Esophagus muscularis mucosa (tissue), 4 donors: ENCODE measurements at places on chromosomes 5 and 9. TPM values are rescaled to one million over a fixed set of nuclear protein-coding genes. Genes with fewer than 3 reads are reported as not detected.

PHF24 gene
- 0.75 TPM for total RNA-seq

CDKN2A gene
- 3.1 TPM for total RNA-seq

ACTBL2 gene
- not detected for total RNA-seq

KDM3B gene
- 88.8 TPM for total RNA-seq

EQTN gene
- total RNA-seq, result not detected

DNA sequence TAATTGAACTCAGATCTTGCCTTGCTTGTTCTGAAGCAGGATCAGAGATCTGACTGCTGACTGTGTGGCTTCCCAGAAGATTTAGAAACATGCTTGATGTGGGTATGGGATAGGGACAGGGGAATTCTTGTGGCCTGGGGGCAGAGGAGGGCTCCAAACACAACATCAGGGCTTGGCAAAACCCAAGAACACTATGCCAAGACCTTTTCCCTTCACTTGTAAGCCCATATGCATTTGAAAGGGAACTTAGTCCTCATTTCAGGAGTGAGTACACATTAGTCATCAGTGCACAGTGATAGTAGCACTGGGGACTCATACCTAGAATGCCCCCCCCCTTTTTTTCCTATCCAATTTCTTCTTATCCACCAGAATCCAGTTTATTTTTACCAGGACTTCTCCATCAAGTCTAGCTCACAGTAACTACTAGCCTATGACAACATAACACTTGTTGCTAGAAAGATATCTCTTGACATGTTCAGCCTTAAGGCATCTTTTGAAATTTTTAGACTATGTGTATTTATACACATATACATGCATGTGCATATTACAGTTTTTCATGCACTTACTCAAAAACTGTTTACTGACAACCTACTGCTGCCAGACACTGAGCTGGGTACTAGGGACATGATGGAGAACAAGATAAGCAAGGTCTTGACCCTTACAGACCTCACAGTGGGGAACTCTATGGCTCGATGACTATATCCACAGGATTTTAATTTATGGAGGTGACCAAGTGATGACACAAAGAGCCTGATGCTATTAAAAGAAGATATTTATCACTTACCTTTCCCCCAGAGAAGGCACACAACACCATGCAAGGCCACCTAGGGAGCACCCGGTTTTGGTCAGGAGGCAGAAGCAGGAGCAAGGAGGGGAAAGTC lies 158.3 kb upstream of the MAP3K1 start:
- no peak overlapping the region for H3K27ac ChIP-seq
- no peak for DNase-seq
- no peaks in the 10 kb centered on the region for H3K36me3 ChIP-seq
- no peak overlapping the region for H3K4me3 ChIP-seq
- H3K4me1 ChIP-seq, result no peaks in the 10 kb centered on the region
- H3K27me3 ChIP-seq, result no peaks in the 10 kb centered on the region

DNA sequence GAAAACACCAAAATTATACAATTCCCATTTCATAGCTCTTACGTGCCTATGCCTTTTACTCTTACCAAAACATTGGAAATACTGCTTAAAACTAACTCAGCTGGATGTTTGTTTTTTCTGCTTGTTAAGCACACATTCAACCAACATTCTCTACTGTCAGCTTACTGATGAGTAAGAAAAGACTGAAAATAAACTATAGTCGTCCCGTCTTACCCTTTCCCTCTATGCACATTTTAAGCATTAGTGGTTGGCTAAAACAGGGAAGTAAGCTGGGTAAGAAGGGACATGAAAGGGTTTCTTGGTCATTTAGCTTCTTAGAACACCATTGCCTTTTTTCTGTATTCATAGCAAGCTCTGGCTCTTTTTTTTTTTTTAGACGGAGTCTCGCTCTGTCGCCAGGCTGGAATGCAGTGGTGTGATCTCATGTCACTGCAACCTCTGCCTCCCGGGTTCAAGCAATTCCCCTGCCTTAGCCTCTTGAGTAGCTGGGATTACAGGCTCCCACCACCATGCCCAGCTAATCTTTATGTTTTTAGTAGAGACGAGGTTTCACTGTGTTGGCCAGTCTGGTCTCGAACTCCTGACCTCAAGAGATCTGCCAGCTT lies 232.1 kb upstream of the PCSK5 start:
- no peaks in the 10 kb centered on the region for H3K36me3 ChIP-seq
- H3K27me3 ChIP-seq, result no peaks in the 10 kb centered on the region
- H3K4me3 ChIP-seq, result no peak overlapping the region
- no peak overlapping the region for H3K27ac ChIP-seq
- no peaks in the 10 kb centered on the region for H3K4me1 ChIP-seq

GRCh38 chr5:174110310-174110709 lies 64.8 kb downstream of the NSG2 start:
- no peaks in the 10 kb centered on the region for H3K36me3 ChIP-seq
- no peak overlapping the region for H3K4me3 ChIP-seq
- no peaks in the 10 kb centered on the region for H3K27me3 ChIP-seq

DNA sequence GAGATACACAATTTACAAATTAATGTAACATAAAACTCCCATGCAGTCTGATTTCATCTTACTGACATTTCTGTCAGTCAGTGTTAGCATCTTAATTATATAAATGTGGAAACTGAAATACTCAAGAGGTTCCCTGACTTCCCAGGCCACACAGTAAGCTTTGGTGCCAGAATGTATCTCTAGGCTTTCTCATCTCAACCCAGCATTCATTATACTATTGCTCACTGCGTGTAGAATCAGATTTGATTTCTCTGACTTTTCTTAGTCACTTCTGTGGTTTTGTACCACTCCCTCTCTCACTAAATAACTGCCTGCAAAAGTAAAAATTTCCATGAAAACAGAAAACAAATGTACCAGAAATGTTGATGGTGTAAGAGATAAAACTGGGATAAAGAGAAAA lies 31.7 kb upstream of the CDKN2B start:
- H3K27me3 ChIP-seq, result no peaks in the 10 kb centered on the region
- H3K4me1 ChIP-seq, result no peaks in the 10 kb centered on the region
- H3K27ac ChIP-seq, result no peak overlapping the region
- no peak overlapping the region for H3K4me3 ChIP-seq
- no peaks in the 10 kb centered on the region for H3K36me3 ChIP-seq

DNA sequence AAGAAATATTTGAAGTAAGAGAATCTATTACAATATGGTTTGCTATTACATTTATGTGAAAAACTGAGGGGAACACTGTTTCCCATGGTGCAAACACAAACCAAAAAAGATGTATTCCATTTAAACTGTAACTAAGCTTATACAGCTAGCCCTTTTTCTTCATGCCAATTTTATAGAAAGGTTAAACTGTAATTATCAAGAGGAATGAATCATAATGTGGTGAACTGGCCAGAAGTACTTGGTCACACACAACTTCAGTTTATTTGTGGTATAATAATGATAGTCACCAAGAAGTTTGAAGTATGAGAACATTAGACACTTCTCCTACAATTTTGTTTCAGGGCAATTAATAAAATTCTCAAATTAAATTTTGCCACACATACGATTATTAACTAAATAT lies 177.9 kb downstream of the XRCC4 start:
- H3K27ac ChIP-seq, result no peak overlapping the region
- H3K4me1 ChIP-seq, result no peaks in the 10 kb centered on the region
- no peak for DNase-seq
- no peak overlapping the region for H3K4me3 ChIP-seq

GRCh38 chr9:69393425-69393824 lies 68.4 kb downstream of the ENTREP1 start:
- peak overlapping the region; percentile 56 for H3K27ac ChIP-seq
- no peaks in the 10 kb centered on the region for H3K27me3 ChIP-seq
- DNase-seq, result no peak
- H3K4me1 ChIP-seq, result peaks cover 42% of the 10 kb centered on the region
- H3K4me3 ChIP-seq, result no peak overlapping the region
- H3K36me3 ChIP-seq, result peaks cover 2% of the 10 kb centered on the region

- no peaks in the 10 kb centered on the region for H3K27me3 ChIP-seq
- peaks cover 35% of the 10 kb centered on the region for H3K4me1 ChIP-seq
- DNase-seq, result no peak
- no peaks in the 10 kb centered on the region for H3K36me3 ChIP-seq
Measured at GRCh38 chr9:122900791-122901190, 4.4 kb downstream of the RC3H2 start.

DNA sequence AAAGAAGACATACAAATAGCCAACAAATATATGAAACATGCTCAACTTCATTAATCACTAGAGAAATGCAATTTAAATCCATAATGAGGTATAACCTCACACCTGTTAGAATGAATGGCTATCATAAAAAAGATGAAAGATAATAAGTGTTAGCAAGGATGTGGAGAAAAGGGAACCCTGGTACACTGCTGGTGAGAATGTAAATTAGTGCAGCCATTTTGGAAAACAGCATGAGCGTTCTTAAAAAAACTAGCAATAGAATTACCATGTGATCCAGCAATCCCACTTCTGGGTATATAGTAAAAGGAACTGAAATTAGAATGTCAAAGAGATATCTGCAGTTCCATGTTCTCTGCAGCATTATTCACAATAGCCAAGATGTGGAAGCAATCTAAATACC lies 64.2 kb upstream of the CEP78 start:
- H3K4me3 ChIP-seq, result no peak overlapping the region
- H3K36me3 ChIP-seq, result no peaks in the 10 kb centered on the region
- no peaks in the 10 kb centered on the region for H3K4me1 ChIP-seq

- H3K4me3 ChIP-seq, result no peak overlapping the region
- no peaks in the 10 kb centered on the region for H3K27me3 ChIP-seq
- no peaks in the 10 kb centered on the region for H3K4me1 ChIP-seq
- no peak overlapping the region for H3K27ac ChIP-seq
- DNase-seq, result no peak
Measured at GRCh38 chr5:175638305-175638704, 19.6 kb upstream of the HRH2 start.

- H3K4me1 ChIP-seq, result no peaks in the 10 kb centered on the region
- no peaks in the 10 kb centered on the region for H3K36me3 ChIP-seq
- no peaks in the 10 kb centered on the region for H3K27me3 ChIP-seq
- no peak for DNase-seq
- no peak overlapping the region for H3K4me3 ChIP-seq
Measured at GRCh38 chr9:109452761-109453160, 45.3 kb downstream of the PTPN3 start.

DNA sequence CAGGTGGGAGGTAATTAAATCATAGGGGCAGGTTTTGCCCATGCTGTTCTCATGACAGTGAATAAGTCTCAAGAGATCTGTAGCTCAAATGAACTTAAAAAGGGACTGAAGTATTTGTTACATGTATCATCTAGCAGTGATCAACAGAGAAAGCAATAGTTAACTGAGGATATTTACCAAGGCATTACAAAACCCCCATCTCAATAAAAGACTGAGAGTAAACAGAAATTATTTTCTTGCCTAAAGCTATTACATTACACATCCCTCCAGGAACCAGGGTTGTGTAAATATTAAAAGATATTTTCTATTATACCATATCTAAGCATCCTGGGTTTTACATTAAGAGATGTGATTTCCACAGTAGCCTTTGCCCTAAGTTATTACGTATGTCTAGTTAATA lies 169.9 kb downstream of the CTNND2 start:
- H3K27me3 ChIP-seq, result no peaks in the 10 kb centered on the region
- H3K4me3 ChIP-seq, result no peak overlapping the region
- no peaks in the 10 kb centered on the region for H3K36me3 ChIP-seq

- H3K27me3 ChIP-seq, result no peaks in the 10 kb centered on the region
- H3K36me3 ChIP-seq, result peaks cover 61% of the 10 kb centered on the region
- no peak for DNase-seq
- no peak overlapping the region for H3K4me3 ChIP-seq
- H3K27ac ChIP-seq, result no peak overlapping the region
Measured at GRCh38 chr9:137804908-137805630, 72.5 kb upstream of the CACNA1B start.

- no peak overlapping the region for H3K27ac ChIP-seq
- DNase-seq, result no peak
Measured at GRCh38 chr5:78058625-78059024, 235.9 kb downstream of the AP3B1 start.

GRCh38 chr5:140570488-140570887 lies 5.9 kb downstream of the SLC35A4 start:
- H3K4me3 ChIP-seq, result no peak overlapping the region
- no peak for DNase-seq
- no peaks in the 10 kb centered on the region for H3K27me3 ChIP-seq
- peaks cover 52% of the 10 kb centered on the region for H3K4me1 ChIP-seq
- H3K27ac ChIP-seq, result peak overlapping the region; percentile 70
- peaks cover 39% of the 10 kb centered on the region for H3K36me3 ChIP-seq

DNA sequence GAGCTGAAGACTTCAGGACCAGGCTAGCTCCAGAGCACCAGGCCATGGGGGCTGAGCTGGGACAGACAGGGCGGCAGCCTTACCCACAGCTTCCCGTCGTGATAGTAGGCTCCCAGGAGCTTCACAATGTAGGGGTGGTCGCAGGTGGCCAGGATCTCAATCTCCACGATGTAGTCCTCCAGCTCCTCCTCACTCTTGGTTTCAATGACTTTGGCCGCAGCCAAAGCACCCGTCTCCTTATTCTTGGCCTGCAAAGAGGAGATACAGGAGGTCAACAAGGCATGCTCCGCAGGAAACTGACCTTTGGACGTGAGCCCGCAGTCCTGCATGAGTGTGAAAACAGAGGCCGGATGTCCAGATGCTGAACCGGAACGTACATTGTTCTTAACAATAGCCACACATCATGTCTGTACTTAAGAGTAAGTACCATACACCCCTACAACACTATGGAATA lies 31.5 kb downstream of the STK10 start:
- no peak overlapping the region for H3K27ac ChIP-seq
- no peaks in the 10 kb centered on the region for H3K4me1 ChIP-seq
- no peaks in the 10 kb centered on the region for H3K36me3 ChIP-seq
- no peak for DNase-seq
- no peaks in the 10 kb centered on the region for H3K27me3 ChIP-seq
